ENCODE measurements at places on chromosomes 12 and 14.

- DNase-seq, result no peak
- no peaks in the 10 kb centered on the region for H3K4me1 ChIP-seq
- H3K4me3 ChIP-seq, result no peak overlapping the region
- no peaks in the 10 kb centered on the region for H3K36me3 ChIP-seq
- no peak overlapping the region for H3K27ac ChIP-seq
Measured at GRCh38 chr14:70721542-70721941, 79.8 kb downstream of the TTC9 start.

DNA sequence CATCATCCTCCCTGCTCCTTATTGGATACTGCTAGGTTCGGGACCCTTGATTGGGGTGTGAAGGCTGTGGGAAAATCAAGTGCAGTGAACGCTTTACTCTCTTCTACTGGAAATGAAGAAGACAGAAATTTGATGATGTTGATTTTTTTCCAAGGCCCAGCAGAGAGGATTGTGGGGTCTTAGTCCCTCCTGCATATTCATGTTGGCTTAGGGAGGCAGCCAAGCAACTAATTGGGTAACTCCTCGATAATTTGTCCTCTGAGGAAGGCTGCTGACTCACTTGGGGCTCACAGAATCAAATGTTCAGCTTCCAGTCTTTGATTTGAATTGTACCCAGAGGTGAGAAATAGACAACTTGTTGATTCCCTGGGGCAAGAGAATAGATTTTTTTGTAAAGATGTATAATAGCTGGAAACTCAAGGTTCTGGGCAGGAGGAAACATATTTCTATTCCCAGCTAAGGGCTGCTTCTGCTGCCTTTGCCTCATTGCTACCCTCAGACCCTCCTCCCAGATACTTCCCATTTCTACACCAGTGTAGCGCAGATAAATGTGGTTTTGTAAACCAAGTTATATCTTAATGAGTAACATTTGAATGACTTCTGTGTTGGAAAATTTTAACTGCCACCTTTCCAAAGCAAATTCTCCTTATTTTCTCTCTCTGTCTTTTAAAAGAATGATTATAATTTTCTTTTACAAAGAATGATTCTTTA is 21.7 kb downstream of the NEUROD4 start:
- H3K4me1 ChIP-seq, result peaks cover 13% of the 10 kb centered on the region
- no peak overlapping the region for H3K27ac ChIP-seq
- DNase-seq, result no peak
- H3K4me3 ChIP-seq, result no peak overlapping the region

DNA sequence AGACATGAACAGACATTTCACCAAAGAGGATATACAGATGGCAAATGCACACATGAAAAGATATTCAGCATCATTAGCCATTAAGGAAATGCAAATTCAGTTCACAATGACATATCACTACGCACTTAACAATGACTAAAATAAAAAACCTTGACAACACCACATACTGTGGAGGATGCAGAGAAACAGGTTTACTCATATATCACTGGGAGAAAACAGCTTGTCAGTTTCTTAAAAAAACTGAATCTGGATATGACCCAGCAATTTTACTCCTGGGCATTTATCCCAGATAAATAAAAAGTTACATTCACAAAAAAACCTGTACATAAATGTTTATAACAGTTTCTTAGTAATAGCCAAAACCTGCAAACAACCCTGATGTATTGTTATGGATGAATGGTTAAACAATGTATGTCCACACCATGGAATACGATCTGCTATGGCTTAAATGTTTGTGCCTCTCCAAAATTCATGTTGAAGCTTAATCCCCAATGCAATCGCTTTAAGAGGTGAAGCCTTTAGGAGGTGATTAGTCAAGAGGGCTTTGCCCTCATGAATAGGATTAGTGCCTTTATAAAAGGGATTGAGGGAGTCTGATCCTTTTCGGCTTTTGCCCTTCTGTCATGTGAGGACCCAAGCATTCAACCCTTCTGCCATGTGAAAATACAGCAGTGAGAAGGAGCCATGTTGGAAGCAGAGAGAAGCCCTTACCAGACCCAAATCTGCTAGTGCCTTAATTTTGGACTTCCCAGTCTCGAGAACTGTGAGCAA is 36.0 kb upstream of the PPP4R3A start:
- H3K36me3 ChIP-seq, result peaks cover 3% of the 10 kb centered on the region
- DNase-seq, result no peak
- no peaks in the 10 kb centered on the region for H3K4me1 ChIP-seq
- no peak overlapping the region for H3K4me3 ChIP-seq
- no peak overlapping the region for H3K27ac ChIP-seq

DNA sequence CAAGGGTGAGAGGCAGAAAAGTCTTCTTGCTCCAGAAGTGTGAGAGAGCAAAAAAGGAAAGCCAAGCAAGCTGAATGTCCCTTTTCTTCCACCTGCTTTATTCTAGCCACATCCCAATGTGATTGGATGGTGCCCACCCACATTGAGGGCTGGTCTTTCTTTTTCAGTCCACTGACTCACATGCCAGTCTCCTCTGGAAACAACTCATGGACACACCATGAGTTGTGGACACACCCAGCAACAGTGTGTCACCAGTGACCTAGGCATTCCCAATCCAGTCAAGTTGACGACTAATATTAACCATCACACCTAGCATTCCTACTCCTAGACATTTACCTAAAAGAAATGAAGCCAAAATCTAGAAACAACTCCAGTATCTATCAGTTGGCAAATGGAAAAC is 7.2 kb upstream of the DICER1 start:
- no peak for DNase-seq
- H3K36me3 ChIP-seq, result no peaks in the 10 kb centered on the region
- no peaks in the 10 kb centered on the region for H3K4me1 ChIP-seq
- no peak overlapping the region for H3K27ac ChIP-seq
- no peak overlapping the region for H3K4me3 ChIP-seq

DNA sequence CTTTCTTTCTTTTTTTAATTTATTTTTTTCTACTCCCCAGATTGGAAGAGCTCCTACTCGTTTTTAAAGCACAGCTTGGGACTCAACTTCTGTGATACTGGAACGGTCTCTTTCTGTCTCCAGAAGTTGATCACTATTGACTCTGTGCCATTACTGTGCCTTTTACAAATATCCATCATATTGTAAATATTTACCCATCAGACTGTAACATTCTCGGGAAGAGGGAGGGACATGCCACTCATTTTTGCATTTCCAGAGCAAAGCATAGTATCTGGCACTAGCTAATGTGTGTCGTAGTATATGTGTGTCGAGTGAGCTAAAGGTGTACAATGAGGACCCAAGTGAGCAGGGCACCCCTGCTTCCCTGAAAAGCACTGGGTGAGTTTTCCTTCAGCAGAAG is 24.0 kb upstream of the GSG1 start:
- H3K27me3 ChIP-seq, result peaks cover 24% of the 10 kb centered on the region
- no peak overlapping the region for H3K4me3 ChIP-seq
- H3K27ac ChIP-seq, result no peak overlapping the region
- peaks cover 4% of the 10 kb centered on the region for H3K4me1 ChIP-seq
- H3K36me3 ChIP-seq, result no peaks in the 10 kb centered on the region

GRCh38 chr14:64234877-64235651 is 59.1 kb downstream of the ESR2 start:
- H3K4me1 ChIP-seq, result peaks cover 8% of the 10 kb centered on the region
- peaks cover 14% of the 10 kb centered on the region for H3K36me3 ChIP-seq
- no peak for DNase-seq

DNA sequence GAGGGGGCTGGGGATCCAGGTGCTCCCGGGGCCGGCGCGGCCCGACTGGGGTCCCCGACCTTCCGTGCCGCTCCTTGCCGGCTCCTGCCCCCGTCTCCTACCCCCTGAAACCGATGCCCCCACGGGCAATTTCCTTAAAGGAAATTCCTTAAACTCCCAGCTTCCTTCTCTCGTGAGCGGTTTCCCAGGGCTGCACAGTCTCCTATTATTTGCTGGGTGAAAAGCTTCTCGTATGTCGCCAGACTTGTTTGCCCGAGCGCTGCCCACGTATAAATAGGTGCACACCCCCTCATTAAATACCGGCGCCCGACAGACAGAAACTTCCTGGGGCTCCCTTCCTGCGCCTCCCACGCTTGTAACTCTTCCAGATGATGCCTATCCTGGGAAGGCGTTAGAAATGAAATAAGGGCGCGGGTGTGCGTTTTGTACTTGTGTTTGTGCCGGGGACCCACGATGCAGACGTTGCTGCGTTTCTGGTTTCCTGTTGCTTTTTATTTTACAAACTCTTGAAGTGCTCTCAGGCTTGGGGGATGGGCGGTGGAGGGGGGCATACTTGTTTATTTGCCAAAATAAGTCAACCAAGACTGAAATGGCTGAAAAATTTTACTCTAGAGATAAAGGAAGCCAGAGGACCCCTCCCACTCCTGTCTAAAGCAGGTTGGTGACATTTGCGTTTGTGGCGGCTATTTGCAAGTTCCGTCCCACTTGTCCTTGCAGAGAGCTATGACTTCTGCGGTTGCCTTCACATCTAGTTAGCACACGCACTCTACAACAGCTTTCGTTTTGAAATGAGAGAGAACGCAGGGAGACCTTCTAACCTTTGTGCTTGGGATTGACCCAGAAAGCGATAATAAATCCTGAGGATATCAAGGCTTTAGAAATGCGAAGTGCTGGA is 1.0 kb downstream of the HIP1R start:
- DNase-seq, result peak; percentile 74
- peaks cover 11% of the 10 kb centered on the region for H3K27me3 ChIP-seq
- H3K4me1 ChIP-seq, result peaks cover 32% of the 10 kb centered on the region
- H3K27ac ChIP-seq, result peak overlapping the region; percentile 93
- H3K4me3 ChIP-seq, result peak overlapping the region; percentile 95

- no peaks in the 10 kb centered on the region for H3K36me3 ChIP-seq
- no peaks in the 10 kb centered on the region for H3K4me1 ChIP-seq
- no peak overlapping the region for H3K27ac ChIP-seq
Measured at GRCh38 chr14:83905157-83905556, 1624.8 kb upstream of the FLRT2 start.

DNA sequence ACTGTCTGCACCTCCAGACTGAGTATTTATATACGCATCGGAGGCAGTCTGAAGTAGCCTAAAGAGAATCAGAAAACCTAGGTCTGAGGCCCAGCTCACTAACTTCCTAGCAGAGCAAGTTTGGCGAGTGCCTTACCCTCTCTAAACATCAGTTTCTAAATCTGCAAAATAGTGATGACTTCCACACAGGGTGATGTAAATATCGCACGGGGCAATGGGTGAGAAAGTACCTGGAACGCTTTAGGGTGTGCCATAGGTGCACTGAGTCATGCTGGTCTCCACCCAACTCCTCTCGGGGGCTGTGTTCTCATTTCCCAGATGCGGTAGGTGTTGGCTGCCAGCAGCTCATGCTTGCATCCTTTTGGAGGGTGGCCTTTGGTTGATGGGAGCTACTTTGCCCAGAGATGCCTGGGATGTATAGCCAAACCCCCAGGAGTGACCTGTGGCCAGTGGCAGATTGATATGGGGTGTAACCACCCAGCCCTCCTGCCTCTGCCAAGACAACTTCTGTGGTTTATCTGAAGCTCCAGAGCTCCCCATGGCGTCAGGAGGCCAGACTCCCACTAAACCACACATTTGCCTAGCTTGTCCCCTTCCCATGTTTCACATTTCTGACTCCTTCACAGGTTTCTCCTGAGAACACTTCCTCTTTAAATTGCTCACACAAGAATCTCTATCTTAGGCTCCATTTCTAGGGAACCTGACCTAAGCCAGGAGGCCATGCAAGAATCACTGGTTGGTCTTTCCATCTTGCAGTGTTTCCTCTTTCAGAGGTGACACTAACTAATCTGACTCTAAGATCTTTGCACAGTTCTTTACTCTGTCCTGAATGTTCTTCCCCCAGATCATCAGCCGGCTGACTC is 62.0 kb upstream of the TUNAR start:
- no peaks in the 10 kb centered on the region for H3K4me1 ChIP-seq
- peaks cover 7% of the 10 kb centered on the region for H3K27me3 ChIP-seq
- no peaks in the 10 kb centered on the region for H3K36me3 ChIP-seq
- no peak for DNase-seq

DNA sequence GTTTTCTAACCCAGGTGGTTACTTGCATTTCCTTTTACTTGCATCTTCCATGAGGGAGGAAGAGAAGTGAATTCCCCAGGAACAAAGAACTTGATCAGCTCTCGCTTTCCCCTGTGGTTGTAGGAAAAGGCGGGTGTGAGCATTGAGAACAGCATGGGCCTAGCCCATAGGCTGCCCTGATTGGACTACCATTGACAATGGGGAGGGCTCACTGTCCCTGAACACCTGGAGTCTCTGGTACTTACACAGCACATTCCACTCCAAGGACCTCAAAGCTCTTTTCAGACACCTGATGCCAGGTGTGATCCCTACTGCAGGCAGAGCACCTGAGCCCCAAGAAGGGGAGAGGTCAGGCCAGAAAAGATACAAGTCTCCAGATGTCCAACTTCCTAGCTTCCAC is 25.0 kb downstream of the MAX start:
- peaks cover 50% of the 10 kb centered on the region for H3K4me1 ChIP-seq
- peaks cover 69% of the 10 kb centered on the region for H3K36me3 ChIP-seq
- H3K4me3 ChIP-seq, result no peak overlapping the region
- DNase-seq, result no peak
- no peaks in the 10 kb centered on the region for H3K27me3 ChIP-seq

GRCh38 chr12:126353604-126354003 is 1288.4 kb downstream of the AACS start:
- DNase-seq, result no peak
- H3K27me3 ChIP-seq, result no peaks in the 10 kb centered on the region
- no peak overlapping the region for H3K27ac ChIP-seq
- H3K4me3 ChIP-seq, result no peak overlapping the region
- no peaks in the 10 kb centered on the region for H3K36me3 ChIP-seq
- H3K4me1 ChIP-seq, result no peaks in the 10 kb centered on the region

DNA sequence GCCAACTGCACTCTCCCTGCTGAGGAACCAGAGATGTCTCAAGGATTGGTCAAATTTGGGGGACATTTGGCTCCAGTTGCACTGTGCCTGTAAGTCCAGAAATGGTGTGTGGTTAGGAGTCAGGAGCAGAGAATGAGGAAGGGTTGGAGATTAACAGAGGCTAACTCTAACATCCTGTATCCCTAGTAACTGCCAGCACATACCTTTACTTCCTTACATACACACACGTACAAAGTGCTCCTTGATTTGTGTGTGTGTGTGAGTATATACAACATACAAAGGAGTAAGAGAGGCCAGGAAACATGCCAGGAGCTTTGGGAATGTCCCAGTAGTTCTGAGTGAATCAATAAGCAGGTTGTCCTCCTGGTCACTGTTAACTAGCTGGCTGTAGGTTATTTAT is 39.8 kb upstream of the NRXN3 start:
- no peaks in the 10 kb centered on the region for H3K27me3 ChIP-seq
- H3K4me3 ChIP-seq, result no peak overlapping the region
- DNase-seq, result no peak
- H3K4me1 ChIP-seq, result peaks cover under 1% of the 10 kb centered on the region

- peaks cover 50% of the 10 kb centered on the region for H3K36me3 ChIP-seq
- DNase-seq, result no peak
- no peaks in the 10 kb centered on the region for H3K27me3 ChIP-seq
- peak overlapping the region; percentile 32 for H3K27ac ChIP-seq
- no peak overlapping the region for H3K4me3 ChIP-seq
Measured at GRCh38 chr14:54420478-54421142, 20.6 kb downstream of the CNIH1 start.

- H3K27ac ChIP-seq, result no peak overlapping the region
- no peak overlapping the region for H3K4me3 ChIP-seq
- H3K27me3 ChIP-seq, result no peaks in the 10 kb centered on the region
- H3K36me3 ChIP-seq, result no peaks in the 10 kb centered on the region
- H3K4me1 ChIP-seq, result no peaks in the 10 kb centered on the region
- peak; percentile 35 for DNase-seq
Measured at GRCh38 chr12:18158774-18159557, 69.0 kb upstream of the RERGL start.

Data from activated CD8-positive, alpha-beta T cell treated with anti-CD3 and anti-CD28 coated beads, Interleukin-2, amount 10 ng/mL, durations not matched to agents 7 days and 5 days (primary cell).